ENCODE measurements at places on chromosomes 2 and 18.

DNA sequence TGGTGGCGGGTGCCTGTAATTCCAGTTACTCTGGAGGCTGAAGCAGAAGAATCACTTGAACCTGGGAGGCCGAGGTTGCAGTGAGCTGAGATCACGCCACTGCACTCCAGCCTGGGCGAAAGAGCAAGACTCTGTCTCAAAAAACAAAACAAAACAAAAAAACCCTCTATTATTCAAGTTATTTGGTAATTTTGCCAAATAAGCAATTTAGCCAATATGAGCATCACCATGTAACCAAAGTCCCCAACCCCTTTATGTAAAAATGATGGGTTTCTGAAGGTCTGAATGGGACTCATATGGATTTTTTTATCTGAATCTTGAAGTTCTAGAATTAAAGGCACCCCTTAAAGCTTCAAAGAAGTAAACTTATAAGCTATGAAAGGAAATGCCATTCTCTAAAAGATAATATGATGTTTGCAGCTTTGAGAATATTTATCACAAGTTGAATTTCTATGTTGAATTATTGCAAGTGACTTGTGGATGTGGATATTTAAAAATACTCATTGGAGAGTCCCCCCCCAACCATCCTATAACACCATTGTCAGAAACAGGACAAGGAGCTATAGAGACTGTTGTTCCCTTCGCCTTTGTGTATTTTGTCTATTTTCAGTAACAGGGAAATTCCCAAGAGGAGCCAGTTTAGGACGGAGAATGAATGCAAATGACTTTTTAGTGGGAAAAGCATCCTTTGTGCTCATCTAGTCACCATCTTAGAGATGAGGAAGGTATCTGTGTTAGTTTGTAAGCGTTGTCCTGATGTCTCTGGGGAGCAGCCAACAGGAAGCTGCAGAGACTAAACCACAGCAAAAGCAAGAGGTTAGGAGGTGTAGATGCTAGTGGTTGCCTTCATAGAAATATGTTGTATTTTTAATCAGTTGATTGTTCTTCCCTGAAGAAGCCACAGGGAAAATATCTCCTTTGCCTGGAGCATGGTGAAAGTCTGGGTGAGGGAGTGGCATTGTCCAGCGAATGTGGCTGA is 68.3 kb downstream of the TET3 start:
- DNase-seq, result no peak

- DNase-seq, result no peak
Observed at GRCh38 chr2:207768168-207768865, 1.4 kb downstream of the FZD5 start.

- DNase-seq, result no peak
Observed at GRCh38 chr2:212147921-212148513, 390.6 kb downstream of the ERBB4 start.

DNA sequence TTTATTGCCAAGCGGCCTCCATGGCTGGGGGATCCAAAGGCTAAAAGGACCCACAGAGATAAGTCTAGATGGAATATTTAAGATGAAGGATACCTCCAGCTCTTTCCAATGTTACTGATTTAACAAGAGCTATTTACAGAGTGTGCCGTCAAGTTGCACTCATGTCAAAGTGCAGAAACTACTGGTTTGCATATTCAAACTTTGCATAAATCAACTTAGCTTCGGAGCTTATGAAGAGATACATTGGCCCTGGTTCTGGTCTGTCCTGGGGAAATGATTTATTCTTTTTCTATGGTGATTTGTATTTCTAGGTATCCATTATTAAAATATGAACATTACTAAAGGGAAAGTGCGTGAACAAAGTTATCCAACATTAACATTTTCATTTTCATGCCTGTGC is 14.4 kb upstream of the MYO5B start:
- no peak for DNase-seq

- DNase-seq, result no peak
Observed at GRCh38 chr2:128469203-128469602, 150.5 kb upstream of the HS6ST1 start.

DNA sequence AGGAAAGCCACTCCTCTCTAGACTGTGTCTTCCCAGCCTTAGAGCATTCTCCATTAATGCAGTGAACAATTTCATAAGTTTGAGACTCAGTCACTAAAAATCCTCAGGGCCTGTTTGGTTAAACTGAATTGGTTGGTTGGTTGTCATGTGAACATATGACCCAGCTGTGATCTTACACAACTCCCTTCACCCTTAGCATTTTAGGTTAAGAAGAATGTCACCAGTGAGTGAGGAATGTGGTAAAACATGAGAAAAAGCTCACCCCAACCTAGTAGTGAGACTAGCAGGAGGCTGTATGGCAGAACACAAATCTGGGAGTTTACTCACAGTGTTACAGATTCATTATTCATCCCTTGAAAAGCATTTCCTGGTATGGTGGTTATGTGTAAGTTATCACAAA is 32.4 kb downstream of the LHCGR start:
- DNase-seq, result peak; percentile 76

DNA sequence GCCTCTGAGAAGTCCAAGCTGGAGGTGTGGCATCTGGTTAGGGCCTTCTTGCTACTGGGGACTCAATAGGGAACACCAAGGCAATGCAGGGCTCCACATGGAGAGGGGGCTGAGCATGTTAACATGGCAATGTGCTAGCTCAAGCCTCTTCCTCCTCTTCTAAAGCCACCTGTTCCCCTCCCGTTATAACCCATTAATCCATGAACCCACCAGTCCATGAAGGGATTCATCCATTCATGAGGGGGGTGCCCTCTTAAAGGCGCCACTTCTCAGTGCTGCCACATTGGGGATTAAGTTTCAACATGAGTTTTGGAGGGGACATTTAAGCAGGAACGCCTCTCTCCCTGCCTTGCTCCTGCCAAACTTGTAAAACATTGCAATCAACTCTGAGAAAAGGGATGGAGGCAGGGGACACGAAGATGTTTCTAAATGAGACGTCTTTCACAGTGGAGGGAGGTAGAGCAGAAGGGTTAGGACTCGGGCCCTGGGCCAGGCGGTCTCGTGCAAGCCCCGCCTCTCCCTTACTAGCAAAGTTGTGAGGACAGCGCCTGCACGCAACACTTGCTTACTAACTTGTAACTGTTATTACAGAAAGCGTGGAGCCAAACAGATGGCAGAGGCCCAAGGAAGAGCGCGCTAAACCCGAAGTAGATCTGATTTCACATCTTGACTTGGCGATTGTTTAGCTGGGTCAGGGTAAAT is 118.2 kb upstream of the ZNF516 start:
- DNase-seq, result no peak

DNA sequence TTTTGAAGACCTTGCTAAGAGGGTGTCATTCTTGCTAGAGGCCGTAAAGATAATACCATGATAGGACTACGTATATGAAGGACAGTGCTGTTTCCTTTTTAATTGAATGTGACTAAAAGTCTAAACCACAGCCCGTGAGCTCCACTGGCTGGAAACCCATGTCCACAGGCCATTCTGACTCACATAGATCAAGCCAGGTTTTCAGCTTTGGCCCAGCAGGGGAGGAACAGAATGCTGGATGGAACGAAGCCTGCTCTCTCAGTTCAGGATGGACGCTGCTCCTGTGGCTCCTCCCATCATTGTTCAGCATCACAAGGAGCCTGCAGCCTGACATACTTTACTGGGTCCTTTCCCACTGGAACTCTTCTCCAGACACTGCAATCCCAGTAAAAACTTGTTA is 47.6 kb downstream of the ALPK2 start:
- DNase-seq, result peak; percentile 88

GRCh38 chr2:224523626-224524577 is 61.3 kb downstream of the CUL3 start:
- DNase-seq, result no peak

GRCh38 chr2:67670747-67671183 is 273.6 kb downstream of the ETAA1 start:
- DNase-seq, result no peak

DNA sequence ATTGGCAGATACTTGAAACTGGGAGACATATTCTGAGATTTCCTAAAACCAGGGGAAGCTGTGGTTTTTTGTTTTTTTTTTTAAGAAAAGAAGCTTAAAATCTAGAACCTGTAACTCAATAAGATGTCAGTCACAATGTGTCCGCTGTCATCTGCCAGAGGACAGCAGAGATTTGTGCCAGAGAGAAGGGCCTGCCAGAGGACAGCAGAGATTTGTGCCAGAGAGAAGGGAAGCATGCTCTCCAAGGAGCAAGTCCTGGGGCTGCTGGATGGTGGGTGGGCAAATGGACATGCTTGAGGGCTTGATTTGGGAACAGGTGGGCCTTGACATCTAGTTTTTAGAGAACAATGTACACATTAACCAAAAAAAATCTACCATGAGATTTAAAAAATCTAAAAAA is 77.9 kb downstream of the CCDC93 start:
- DNase-seq, result no peak

DNA sequence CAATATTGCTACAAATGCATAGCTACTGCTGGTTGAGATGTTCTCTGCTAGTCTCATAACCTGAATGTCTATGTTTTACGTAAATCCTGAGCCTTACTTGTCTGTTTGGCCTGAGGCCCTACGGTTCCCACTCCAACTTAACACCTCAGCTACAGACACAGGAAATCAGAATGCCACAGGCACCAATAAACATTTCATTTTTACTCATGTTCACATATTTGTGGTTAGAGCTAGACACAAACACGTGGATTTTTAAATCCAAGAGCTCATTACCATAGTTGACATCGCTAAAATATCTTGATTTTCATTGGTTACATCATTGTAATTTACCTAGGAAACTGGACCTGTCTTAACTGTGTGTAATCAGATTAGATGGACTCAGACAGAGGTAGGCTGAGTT is 263.8 kb upstream of the CDH19 start:
- no peak for DNase-seq

DNA sequence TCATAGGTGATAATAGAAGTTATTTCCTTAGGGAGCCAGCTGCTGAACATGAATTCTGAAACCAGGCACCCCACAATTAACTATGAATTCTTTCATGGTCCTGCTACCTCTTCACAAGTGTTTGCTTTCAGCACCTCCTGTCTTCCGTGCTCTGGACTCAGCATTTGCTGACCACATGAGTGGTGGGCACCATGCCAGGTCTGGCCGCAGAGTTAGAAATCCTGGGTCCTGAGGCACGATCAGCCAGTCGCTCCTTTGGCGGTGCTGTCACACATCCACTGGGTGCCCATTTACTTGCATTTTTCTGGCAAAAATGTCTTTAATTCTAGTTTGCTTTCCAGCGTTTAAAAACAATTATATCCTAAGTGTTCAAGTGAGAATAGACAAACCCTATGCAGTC is 196.4 kb upstream of the PXDN start:
- no peak for DNase-seq

- DNase-seq, result no peak
Observed at GRCh38 chr2:69931832-69932595, 17.1 kb downstream of the MXD1 start.

DNA sequence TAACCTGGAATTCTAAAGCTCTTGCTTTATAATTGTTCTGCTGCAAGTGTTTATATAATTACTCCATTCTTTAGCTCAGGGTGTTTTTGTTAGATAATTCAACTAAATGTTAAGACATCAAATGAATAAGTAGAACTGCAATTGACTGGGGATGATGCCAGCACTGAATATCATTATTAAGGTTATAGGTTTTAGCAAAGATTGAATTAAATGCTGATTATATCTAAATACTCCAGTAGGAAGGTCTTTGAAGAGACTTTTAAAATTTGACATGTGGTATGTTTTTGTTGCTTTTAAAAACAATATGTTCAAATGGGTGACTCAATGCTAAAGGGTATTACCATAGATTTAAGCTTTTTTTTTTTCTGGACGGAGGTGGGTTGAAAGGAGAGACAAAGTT is 170.1 kb upstream of the THUMPD2 start:
- no peak for DNase-seq

GRCh38 chr2:57333221-57333620 is 713.4 kb upstream of the VRK2 start:
- DNase-seq, result no peak

DNA sequence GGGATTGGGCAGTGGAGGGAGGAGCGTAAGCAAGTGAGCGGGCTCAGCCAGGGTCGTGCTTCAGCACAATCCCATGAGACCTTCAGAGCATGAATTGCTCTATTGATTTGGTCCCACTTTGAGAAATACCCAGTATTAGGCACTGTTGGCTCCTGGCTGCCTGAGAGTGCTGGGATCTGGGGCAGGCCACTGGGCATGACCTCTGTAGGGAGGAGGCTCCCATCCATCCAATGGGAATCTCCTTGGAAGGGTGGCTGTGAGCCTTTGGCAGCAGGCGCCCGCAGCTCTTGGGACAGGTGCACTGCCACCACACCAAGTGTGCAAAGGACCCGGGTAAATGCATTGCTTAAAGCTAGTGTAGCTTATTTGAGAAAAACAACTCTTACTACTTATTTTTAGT is 137.5 kb downstream of the LDLRAD4 start:
- no peak for DNase-seq

GRCh38 chr2:80300954-80301353 is 3.6 kb downstream of the LRRTM1 start:
- no peak for DNase-seq

- DNase-seq, result peak; percentile 95
Observed at GRCh38 chr2:12106440-12107080, 360.1 kb downstream of the LPIN1 start.

DNA sequence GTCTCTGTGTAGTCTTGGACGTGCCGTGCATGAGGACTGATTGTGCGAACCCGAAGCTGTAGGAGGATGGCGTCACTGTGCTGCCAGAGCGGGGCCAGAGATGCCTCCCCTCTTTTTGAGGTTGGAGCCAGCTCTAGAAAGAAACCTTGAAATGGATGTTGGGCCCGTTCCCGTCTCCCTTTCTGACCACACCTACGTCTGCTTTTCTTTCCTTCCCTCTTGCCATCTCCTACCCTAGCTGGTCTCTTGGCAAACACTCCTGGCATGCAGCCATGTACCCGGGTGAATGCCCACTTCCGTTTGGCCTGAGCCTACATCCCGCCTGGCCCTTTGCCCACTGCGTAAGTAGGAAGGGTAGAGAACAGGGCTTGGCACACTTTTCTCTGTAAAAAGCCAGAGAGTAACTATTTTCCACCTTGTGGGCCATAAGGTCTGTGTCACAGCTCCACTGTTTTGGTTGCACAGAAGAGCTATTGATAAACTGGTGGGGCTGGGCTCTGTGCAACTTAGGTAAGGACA is 37.4 kb downstream of the SH3BP4 start:
- no peak for DNase-seq

DNA sequence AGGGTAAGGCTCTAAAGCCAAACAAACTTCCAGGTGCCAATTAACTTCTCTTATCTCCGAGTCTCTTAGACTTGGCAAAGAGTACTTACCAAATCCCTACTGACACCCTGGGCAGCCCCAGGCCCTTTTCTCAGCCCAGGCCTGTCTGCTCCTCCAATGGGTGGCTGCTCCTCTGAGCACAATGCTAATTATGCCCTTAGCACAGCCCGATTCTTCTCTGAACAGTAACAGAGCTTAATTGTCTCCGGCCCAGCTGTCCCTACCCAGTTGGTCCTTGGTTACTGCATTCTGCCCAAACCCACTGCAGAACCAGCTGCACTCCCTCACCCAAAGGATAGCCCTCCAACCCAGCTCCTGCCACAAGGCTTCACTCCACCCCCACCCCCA is 110.3 kb downstream of the SMAD7 start:
- DNase-seq, result no peak

DNA sequence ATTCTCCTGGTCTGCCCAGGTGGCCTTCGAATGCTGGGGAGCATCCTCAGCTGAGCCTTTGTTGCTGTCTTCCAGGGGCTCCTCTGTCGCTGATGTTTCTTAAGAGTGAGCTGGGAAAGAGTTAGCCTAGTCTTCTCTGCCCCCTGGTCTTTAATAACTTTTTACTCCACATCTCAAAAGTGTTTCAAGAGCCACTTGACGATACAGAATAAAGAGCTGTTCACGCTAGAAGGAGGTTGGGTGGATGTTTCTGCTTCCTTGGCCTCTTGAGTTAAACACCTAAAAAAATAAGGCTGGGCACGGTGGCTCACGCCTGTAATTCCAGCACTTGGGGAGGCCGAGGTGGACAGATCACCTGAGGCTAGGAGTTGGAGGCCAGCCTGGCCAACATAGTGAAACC is 2.8 kb upstream of the BUB1 start:
- no peak for DNase-seq
